Activated CD8-positive, alpha-beta memory T cell treated with anti-CD3 and anti-CD28 coated beads for 4 hours (primary cell): ENCODE measurements at places on chromosomes 13 and 19.

- DNase-seq = no peak
Observed at GRCh38 chr13:76523740-76524340, 362.4 kb downstream of the KCTD12 start.

GRCh38 chr19:2962018-2962670 is 15.2 kb upstream of the TLE6 start:
- no peak for DNase-seq

GRCh38 chr13:40194224-40194806 is 472.1 kb downstream of the FOXO1 start:
- no peak for DNase-seq

GRCh38 chr13:113837560-113838355 is 26.1 kb downstream of the GAS6 start:
- no peak for DNase-seq

GRCh38 chr13:99033814-99034213 is 56.0 kb upstream of the DOCK9 start:
- no peak for DNase-seq

- no peak for DNase-seq
Observed at GRCh38 chr19:38190793-38191192, 33.2 kb downstream of the DPF1 start.

GRCh38 chr19:7489609-7490044 is 792 bp upstream of the PEX11G start:
- no peak for DNase-seq

DNA sequence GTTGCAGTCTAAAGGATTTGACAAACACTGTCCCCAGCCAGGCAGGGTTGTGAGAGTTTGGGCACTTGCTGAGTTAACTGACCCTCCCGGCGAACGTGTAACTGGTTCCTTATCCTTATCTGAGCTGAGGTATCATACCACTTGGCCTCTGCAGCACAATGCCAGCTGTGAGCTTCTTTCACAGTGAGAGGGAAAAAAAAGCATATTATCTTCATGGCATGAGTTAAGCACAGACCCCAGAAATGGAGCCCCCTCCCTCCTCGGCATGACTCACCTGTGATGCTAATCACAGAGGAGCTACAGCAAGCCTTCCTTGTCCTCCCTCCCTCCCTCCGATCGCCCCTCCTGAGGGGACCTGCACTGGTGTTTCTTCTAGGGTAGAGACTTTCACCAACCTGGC is 60.5 kb downstream of the EFNB2 start:
- DNase-seq = no peak

DNA sequence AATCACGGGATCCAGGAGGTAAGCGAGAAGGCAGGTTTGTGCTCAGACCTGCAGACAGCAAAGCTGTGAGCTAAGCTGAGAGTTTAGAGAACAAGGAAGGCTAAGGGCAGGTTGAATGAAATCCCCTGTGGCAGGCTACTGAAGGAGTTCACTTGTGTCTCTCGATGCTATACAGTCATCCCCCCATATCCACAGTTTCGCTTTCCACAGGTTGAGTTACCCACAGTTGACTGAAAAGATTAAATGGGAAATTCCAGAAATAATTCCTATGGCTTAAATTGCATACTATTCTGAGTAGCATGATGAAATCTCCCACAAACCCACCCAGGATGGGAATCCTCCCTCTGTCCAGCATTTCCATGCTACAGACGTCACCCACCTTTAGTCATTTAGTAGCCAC is 49.6 kb downstream of the ABCC4 start:
- DNase-seq = no peak

DNA sequence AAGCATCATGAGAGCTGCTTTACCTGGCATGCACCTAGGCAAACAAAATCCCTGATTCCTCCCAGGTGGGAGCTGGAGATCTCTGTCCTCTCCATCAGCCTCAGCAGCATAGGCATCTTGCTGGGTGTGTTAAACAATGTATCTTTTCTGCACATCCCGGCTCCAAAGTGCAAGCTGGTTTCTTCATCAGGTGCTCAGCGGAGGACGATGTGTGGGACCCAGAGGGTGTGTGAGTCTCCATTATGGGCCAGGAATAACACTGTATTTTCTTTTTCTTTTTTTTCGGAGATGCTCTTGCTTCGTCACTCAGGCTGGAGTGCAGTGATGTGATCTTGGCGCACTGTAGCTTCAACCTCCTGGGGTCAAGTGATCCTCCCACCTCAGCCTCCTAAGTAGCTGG is 9.9 kb downstream of the CNFN start:
- no peak for DNase-seq

DNA sequence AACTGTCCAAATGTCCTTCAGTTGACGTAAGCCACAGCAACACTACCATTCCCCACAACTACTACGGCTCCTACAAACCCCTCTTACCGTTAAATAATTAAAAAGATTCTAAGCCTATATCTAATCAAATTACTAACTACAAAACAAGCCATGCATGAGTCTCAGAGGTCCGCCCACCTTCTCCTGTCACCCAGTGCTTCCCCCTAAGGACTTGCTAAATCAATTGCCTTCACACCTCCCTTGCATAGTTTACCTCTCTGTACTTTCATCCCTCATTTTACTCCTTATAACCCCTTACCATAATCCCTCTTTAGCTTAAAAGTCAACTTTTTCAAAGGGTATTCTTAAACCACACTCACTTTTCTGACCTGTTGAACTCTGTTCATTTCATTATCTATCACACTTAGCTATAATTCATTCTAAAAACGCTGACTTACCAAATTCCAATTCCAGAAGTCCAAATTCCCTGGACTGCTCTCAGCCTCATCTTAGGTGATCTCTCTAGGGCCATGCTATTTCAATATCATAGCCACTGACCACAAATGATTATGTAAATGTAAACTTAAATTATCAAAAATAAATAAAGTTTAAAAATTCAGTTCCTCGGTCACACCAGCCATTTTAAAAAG is 187.8 kb downstream of the DIAPH3 start:
- no peak for DNase-seq

DNA sequence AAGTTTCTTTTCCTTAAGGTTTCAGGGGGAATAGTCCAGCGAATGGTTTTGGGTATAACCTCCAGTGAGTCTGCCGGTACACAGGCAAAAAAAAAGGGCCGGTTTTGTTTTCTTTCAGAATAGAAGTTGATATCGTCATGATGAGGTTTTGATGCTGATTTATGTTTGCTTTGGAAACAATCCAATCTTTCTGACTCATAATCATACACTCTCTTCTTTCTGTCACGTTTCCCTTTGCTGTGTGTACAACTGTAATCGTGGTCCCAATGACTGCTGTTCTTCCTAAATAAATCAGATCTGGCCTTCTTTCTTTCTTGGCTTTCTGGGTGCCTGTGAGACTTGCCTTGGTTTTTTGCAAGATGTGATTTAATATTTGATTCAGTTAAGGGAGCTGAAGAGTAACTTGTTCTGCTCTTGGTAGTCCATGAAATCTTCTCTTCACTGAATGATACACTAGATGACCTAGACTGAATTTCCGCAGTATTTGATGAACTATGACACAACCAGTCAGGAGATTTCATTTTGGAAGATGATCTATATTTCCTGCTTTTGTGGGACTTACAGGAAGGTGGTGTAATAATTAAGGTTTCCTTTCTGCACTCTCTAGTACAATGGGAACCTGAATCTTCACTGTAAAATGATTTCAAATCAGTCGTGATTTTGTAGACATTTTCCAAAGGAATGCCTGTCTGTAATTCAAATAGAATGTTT is 34.9 kb upstream of the METTL21C start:
- no peak for DNase-seq

- DNase-seq = no peak
Observed at GRCh38 chr19:49224879-49225278, 67.3 kb downstream of the TRPM4 start.

DNA sequence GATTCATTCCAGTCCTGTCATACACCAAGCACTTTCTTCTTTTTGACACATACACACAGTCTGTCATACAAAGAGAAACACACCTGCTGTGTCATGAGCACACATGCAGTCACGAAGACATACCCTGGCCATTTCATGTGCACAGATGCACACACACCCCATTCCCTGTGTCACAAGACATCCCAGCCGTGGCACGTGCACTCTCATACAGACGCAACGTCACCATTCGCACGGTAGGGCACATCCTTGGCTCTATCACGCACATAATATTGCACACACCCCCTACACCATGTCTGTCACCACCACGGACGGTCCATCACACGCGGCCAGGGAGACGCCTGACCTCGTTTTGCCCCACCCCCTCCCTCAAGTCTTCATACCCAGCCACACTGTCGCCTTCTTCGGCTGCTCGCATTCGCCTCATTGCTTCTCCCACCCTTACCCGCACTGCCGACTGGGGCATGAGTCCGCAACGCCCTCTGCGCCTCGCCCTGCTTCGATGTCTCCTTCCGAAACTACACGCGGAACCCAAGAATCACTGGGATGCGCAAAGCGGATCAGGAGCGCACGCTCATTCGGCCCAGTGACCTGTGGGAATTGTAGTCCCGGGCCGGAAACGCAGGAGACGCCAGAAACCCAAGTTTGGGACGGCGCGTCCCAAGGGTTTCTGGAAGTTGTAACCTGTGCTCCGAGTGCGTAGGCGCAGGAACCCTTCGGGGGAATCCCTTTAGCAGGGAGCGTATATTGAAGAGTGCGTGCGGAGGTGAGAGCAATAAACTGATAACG is 6.8 kb upstream of the ZNF283 start:
- DNase-seq = no peak

DNA sequence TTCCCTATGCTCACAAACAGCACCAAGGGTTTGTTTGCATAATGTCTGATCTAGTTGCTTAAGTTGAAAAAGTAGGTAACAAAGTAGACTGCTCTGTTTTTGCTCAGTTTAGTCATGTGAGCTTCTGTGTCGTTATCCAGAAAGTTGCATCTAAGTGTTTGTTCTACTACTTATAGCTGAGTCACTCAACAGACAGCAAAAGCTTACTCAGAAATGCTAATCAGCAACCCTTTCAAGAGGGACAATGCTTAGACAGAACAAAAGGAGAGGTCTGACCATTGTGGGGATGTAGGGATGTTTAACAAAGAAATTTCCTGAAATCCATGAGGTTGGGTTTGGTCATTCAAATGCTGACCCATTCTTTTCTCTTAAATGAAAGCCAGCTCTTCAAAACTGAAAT is 106.4 kb downstream of the ATP8A2 start:
- DNase-seq = no peak

DNA sequence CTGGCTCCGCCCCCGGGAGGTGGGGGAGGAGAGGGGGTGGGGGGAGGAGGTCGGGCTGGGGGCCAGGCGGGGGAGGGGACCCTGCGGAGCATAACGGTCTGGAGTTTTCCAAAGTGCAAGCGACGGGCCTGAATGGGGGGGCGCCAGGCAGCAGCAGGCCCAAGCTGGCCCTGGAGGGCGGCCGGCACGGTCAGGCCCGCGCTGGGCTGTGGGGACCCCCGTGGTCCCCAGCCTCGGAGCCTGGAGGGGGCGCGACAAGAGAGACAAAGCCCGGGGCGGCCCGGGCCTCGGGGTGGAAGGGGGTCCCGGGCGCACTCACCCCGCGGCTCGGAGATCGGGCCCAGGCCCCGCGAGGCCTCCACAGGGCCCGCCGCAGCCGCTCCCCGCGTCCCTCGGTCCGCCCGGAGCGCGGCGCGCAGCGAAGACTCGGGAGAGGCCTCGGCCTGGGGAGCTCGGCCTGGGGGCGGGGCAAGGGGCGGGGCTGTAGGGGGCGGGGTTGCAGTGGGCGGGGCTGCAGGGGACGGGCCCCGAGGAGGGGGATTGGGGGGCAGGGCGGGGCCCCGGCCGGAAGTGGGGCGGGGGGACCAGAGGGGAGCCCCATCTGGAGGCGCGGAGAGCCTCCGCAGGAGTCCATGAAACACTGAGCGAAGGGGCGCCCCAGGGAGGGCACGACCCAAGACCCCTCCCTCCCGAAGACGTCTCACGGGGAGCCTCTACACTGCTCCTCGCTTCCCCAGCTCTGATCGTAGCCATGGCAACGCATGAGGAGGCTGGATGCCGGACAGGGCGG is 47.6 kb downstream of the PTPRS start:
- no peak for DNase-seq

DNA sequence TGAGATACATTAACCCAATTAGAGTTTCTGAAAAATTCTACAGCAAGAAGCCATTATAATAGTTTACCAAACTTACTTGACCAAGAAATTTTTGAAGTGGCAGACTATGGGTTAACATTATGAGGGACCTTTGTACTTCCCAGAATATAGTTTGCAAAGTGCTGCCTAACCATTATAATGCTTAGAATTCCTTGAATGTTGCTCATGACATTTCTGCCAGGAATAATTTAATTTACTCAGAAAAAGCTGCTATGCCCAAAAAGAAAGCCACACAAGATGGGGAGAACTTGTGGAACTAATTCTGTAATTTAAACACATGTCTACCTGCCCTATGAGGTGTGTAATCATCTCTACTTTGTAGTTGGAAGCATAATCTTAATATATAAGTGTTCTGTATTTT is 58.1 kb upstream of the MYCBP2 start:
- DNase-seq = no peak

DNA sequence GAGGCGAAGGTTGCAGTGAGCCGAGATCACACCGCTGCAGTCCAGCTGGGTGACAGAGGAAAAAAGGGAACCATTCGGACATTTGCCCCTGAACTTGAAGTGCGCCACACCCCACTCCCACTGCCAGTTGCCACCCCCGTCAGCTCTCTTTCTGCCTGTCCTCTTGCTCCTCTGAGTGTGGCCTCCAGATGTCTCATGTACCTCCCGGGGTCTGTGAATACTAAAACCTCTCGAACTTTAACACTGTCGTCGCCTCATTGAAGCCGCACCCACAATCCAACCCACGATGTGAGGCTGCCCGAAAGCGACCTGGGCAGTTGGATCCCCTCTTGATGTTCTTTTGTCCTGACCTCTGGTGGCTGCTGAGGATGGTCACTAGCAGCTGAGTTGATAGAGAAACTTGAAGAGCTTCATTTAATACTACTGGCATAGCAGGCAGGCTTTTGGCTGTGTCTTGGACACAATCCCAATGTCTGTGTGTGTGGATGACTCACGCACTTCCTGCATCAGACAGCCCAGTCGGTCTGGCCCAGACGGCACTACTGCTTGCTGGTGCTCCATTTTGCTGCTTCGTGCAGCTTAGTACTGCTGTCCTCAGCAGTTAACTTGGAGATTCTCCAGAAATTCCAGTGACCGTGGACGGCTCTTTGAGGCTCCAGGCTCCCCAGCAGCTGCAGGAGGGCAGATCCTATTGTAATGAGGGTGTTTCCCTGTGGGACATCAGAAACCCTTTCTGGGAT is 4.2 kb downstream of the FPR3 start:
- DNase-seq = no peak

DNA sequence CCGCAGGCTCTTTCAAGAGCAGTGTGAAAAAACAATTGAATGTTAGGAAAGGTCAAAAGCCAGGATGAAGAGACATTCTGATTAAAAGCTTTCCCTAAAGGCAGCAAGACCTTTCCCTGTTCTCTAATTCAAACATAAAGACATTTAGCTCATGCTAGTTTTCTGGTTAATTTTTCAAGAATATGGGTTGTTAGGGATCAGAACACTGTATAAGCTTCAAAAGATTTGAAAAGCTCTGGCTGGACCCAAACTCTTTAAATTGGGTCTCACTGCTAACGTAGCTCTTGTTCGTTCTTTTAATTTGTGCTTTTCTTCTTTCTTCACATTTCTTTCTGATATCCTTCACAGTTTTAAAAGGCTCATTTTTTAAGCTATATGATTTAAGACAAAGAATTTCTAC is 877.0 kb downstream of the EFNB2 start:
- DNase-seq = no peak

- no peak for DNase-seq
Observed at GRCh38 chr19:5801796-5802619, 2.9 kb upstream of the NRTN start.
